Esophagus muscularis mucosa (tissue), 4 donors: ENCODE measurements at places on chromosomes 7 and 10. TPM values are rescaled to one million over a fixed set of nuclear protein-coding genes. Genes with fewer than 3 reads are reported as not detected.

DNA sequence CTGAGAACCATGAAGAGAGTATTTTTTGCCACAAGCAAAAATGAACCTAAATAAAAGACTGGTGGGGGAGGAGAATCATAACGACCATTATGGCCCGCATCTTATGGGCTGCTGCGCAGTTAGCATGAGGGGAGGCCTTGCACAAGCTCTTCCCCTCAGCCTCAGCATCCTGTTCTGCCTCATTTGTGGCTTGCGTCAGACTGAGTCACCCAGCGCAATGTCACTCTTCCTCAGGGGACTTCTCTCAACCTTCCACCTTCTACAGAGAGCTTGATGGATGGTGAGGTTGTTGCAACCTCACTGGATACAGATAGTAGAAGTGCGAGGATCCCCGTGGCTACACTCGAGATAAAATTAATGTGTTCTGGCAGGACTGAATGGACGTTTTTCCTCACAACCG is 16.8 kb upstream of the GPR15LG start:
- H3K4me1 ChIP-seq: no peaks in the 10 kb centered on the region
- H3K27ac ChIP-seq: no peak overlapping the region
- H3K4me3 ChIP-seq: no peak overlapping the region
- no peaks in the 10 kb centered on the region for H3K27me3 ChIP-seq
- DNase-seq: no peak

The NEUROD6 gene
- total RNA-seq: not detected

GRCh38 chr7:44415510-44415909 is 74.9 kb downstream of the NUDCD3 start:
- peaks cover 13% of the 10 kb centered on the region for H3K36me3 ChIP-seq
- no peaks in the 10 kb centered on the region for H3K4me1 ChIP-seq
- H3K27ac ChIP-seq: no peak overlapping the region
- no peaks in the 10 kb centered on the region for H3K27me3 ChIP-seq
- no peak overlapping the region for H3K4me3 ChIP-seq

The KAZALD1 gene
- total RNA-seq: 4.0 TPM

DNA sequence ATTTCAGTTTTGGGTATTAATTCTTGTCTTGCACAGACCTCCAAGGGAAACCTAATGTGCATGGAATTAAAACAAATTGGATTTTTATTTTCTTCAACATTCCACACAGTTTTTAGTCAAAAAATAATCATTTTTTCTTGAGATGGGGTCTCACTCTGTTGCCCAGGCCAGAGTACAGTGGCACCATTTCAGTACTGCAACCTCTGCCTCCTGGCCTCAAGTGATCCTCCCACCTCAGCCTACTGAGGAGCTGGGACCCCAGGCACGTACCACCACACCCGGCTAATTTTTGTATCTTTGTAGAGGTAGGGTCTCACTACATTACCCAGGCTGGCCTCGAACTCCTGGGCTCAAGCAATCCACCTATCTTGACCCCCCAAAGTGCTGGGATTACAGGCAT is 4.9 kb downstream of the BAIAP2L1 start:
- no peak for DNase-seq
- no peaks in the 10 kb centered on the region for H3K36me3 ChIP-seq
- H3K4me3 ChIP-seq: no peak overlapping the region
- H3K27ac ChIP-seq: no peak overlapping the region
- peaks cover 5% of the 10 kb centered on the region for H3K27me3 ChIP-seq
- no peaks in the 10 kb centered on the region for H3K4me1 ChIP-seq

DNA sequence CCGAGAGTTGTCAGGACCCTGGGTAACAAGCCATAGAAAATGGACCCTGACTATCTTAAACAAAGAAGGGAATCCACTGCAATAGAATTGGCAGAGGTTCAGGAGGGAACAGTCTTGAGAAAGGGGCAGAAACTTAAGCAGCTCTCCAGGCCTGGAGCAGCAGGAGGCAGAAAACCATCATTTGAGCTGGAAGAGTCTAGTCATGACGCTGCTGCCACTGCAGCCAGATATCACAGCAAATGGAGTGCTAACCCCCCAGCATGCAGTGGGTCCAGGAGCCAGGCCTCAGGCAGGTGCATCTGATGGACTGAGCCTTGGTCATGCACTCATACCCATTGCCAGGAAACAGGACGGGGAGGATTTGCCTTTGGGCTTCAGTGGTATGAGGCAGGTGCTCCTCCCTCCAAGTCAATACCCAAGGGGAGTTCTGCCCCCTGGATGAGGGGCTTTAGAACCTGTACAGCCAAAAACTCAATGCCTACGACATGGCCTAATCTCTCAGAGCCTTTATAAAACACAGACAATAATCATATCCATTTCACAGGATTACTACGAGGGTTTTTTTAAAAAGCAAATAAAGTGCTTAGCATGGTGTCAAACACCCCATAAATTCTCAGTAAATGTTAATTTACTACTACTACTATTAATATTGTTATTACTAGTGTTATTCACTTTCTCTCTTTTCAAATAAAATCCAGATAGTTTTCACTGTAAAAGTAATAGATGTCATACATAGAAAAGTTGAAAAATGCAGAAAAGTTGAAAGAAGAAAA is 30.7 kb downstream of the DUSP5 start:
- peaks cover 6% of the 10 kb centered on the region for H3K27me3 ChIP-seq
- no peak overlapping the region for H3K27ac ChIP-seq
- H3K4me3 ChIP-seq: no peak overlapping the region
- H3K36me3 ChIP-seq: no peaks in the 10 kb centered on the region

DNA sequence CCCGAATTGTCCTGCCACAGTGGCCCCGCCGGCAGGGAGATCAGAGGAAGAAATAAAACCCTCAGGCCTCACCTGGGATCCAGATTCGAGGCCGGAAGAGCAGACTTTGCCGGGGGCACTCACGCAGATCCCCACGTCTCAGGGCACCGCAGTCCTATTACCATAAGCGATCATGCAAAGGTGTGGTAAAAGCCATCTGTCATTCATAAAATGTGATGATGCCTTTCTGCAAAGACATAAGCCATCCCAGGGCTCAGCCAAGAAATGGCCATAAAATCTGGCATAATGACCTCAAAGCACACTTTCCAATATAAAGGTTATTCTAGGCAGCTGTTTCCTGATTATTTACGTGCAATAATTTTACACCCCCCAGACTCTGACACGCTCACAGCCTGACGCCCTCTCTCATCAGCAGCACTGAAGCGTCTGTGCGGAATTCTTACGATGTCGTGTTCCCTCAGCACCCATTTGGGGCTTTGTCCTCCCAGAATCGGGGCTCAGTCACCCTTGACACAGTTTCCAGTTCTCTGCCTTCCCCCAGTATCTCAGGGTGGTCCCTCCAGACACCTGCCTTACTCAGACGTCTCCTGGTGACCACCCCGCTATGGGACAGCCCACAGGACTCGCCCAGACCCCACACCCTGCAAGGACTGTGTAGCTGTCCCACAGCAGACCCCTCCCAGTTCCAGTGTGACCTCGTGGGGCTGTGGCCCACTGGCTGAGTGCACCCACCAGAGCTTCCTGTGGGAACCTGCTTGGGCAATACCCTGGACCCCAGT is 74.3 kb upstream of the FAM20C start:
- H3K36me3 ChIP-seq: no peaks in the 10 kb centered on the region
- peaks cover 14% of the 10 kb centered on the region for H3K4me1 ChIP-seq
- peak; percentile 53 for DNase-seq
- no peaks in the 10 kb centered on the region for H3K27me3 ChIP-seq
- no peak overlapping the region for H3K4me3 ChIP-seq

DNA sequence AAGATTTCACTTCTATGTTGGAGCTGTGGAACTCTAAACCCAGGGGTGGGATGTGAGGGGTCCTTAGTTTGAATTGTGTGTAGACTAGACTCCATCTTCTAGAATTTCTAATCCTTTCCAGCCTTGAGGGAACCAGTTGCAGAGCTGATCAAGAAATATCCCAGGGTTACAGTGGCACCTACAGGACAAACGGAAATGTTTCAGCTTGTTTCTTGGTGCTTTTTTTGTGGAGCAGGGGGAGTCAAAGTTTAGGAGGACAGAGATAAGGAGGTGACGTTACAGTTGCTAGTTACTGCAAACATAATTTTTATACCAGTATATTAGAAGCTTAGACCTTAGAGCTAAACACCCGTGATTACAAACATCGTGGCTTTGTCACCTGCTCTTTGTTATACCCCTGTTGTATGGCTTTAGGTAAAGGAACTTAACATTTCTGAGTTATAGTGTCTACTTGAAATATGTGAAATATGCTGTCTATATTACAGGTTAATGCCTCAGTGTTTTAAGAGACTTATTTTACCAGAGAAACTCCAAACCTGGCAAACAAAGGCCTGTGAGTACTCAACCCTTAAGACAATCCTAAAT is 84.5 kb upstream of the DYNC1I1 start:
- no peak for DNase-seq
- no peaks in the 10 kb centered on the region for H3K27me3 ChIP-seq
- no peaks in the 10 kb centered on the region for H3K36me3 ChIP-seq
- H3K4me1 ChIP-seq: peaks cover 38% of the 10 kb centered on the region

DNA sequence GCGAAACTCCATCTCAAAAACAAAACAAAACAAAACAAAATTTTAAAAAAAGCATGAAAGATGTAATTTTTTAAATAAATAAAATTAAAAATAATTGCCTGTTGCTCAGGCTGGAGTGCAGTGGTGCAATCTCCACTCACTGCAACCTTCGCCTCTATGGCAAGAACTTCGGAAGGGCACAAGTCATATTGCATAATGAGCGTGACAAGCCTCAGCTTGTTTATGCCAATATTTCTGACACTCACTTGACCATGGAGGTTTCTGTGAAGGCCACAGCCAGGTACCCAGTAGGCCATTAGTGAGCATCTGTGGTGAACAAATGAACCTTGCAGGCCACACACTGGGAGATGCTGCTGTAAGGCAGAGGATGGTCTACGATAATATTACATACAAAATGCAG is 106.1 kb upstream of the KMT2C start:
- H3K4me3 ChIP-seq: no peak overlapping the region
- DNase-seq: no peak
- no peaks in the 10 kb centered on the region for H3K27me3 ChIP-seq
- H3K27ac ChIP-seq: no peak overlapping the region

DNA sequence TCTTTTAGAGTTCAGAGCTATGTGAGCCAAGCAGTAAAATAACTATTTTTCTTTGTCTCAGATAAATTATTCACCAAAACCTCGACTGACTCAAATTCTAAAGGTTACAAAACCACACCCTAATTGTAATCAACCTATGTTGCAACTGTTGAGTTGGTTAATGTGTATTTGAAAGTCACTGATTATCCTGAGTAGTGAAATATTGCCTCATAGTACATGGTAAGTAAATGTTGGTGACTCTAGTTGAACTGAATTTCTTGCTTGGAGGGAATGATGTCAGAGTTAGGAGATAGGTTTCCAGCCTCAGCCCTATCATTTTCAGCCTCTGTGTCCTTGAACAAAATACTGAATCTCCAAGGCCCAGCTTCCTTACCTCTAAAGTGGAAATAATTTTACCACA is 3.0 kb upstream of the CYP2C18 start:
- H3K4me1 ChIP-seq: no peaks in the 10 kb centered on the region
- H3K36me3 ChIP-seq: no peaks in the 10 kb centered on the region
- no peak overlapping the region for H3K4me3 ChIP-seq
- no peak for DNase-seq
- H3K27me3 ChIP-seq: no peaks in the 10 kb centered on the region

The TUBAL3 gene
- total RNA-seq: not detected

GRCh38 chr10:26335574-26336093 is 102.5 kb upstream of the APBB1IP start:
- H3K4me3 ChIP-seq: peak overlapping the region; percentile 14
- no peaks in the 10 kb centered on the region for H3K36me3 ChIP-seq
- no peaks in the 10 kb centered on the region for H3K27me3 ChIP-seq
- no peaks in the 10 kb centered on the region for H3K4me1 ChIP-seq

- no peak overlapping the region for H3K4me3 ChIP-seq
- no peaks in the 10 kb centered on the region for H3K27me3 ChIP-seq
- no peak for DNase-seq
- H3K4me1 ChIP-seq: peaks cover 5% of the 10 kb centered on the region
- no peaks in the 10 kb centered on the region for H3K36me3 ChIP-seq
Observed at GRCh38 chr7:24963218-24963617, 16.8 kb downstream of the OSBPL3 start.

GRCh38 chr7:146862415-146862814 is 745.8 kb downstream of the CNTNAP2 start:
- H3K4me3 ChIP-seq: no peak overlapping the region
- H3K27ac ChIP-seq: no peak overlapping the region
- DNase-seq: no peak
- H3K27me3 ChIP-seq: no peaks in the 10 kb centered on the region

- DNase-seq: peak; percentile 21
- H3K27ac ChIP-seq: no peak overlapping the region
- no peak overlapping the region for H3K4me3 ChIP-seq
- no peaks in the 10 kb centered on the region for H3K4me1 ChIP-seq
- H3K36me3 ChIP-seq: no peaks in the 10 kb centered on the region
Observed at GRCh38 chr10:23540401-23541030, 101.6 kb downstream of the OTUD1 start.

The OR2A12 gene
- not detected for total RNA-seq

- peaks cover 38% of the 10 kb centered on the region for H3K4me1 ChIP-seq
- H3K27me3 ChIP-seq: no peaks in the 10 kb centered on the region
- no peak for DNase-seq
- H3K36me3 ChIP-seq: no peaks in the 10 kb centered on the region
Observed at GRCh38 chr10:77877441-77878344, 48.9 kb downstream of the DLG5 start.

- H3K4me3 ChIP-seq: no peak overlapping the region
- peaks cover 33% of the 10 kb centered on the region for H3K36me3 ChIP-seq
- no peak overlapping the region for H3K27ac ChIP-seq
Observed at GRCh38 chr10:102476466-102477141, 25.3 kb upstream of the C10orf95 start.

The CTAGE15 gene
- not detected for total RNA-seq
